Left forelimb (tissue), 1 donor: ENCODE measurements at places on chromosomes 7 and 10.

- DNase-seq: no peak
These were observed 738.1 kb downstream of the KCNMA1 start for GRCh38 chr10:76899490-76899889.

DNA sequence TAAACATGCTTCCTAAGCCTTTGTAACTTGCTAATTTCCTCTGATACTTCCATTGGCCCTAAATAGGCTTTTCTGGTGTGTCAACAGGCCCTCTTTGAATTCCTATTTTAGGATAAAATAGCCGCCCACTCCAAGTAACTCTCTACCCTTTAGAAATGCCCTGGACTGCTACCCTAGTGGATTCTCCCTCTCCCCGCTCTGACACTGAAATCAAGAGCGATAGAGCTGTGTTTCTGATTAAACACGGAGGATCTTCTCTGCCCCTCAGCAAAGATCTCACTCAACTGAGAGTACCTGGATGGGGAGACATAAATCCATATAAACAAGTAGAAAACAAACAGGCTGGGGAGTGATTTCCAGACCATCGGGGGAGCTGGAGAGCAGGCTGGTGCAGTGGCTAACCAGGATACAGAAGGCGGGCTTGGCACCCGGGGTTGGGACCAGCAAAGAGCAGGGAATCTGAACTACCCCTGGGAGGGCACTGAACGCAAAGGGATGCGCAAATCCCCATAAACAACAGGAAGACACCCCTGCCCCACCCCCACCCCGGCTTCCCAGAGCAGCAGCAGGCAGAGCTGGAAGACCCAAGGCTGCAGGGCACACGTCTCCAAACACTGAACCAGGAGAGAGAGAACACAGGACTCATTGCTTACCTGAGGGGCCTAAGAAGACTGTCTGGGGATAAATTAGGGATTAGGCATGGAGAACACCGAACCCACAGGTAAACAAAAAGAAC is 2.5 kb downstream of the ASB13 start:
- no peak for DNase-seq

DNA sequence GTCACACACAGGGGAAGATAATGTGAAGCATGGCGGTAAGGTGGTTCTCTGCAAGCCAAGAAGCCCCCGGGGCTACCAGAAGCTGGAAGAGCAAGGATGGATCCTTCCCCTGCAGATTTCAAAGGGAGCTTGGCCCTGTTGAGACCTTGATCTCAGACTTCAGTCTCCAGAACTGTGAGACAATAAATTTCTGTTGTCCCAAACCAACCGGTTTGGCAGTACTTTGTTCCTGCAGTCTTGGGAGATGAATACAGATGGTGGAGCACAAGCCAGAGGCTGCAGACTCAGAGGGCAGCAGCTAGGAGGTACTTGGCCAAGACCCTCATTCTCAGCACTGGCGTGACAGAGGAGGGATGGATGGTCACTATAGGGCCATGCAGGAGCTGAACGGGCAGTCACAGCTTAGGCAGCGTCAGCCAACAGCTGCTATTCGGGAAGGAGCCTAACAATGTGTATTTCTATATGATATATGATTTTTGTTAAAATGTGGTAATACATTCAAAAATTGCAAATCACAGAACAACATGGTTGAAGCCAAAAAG is 387.3 kb downstream of the TNS3 start:
- no peak for DNase-seq

GRCh38 chr10:57785546-57785945 is 482.1 kb downstream of the IPMK start:
- DNase-seq: no peak

- DNase-seq: no peak
These were observed 55.4 kb upstream of the RNF32 start for GRCh38 chr7:156585025-156585648.

GRCh38 chr7:158958618-158959017 is 102.3 kb downstream of the DYNC2I1 start:
- peak; percentile 38 for DNase-seq

DNA sequence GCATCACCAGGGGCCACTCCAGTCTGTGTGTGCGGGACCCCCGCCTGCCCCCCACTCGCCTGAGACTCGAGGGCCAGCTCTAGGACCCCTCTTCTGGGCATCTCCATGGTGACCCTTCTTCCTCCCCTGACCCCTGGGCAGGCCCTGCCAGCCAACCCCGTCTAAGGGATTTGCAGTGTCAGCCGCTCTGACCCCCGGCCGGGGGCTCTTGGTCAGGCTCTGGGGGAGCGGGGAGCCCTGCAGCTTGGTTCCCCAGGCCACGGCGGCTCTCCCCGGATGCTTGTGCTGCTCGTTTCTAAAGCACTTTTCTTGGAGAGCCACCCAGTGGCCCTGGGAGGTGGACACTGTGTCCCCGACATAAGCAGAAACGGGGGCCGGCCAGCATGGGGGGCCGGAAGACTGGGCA is 5.3 kb downstream of the TTYH3 start:
- DNase-seq: no peak

GRCh38 chr10:101941871-101942270 is 98.3 kb upstream of the KCNIP2 start:
- no peak for DNase-seq

- no peak for DNase-seq
These were observed 75.3 kb upstream of the CC2D2B start for GRCh38 chr10:95832216-95833041.

- no peak for DNase-seq
These were observed 9.3 kb upstream of the MYL7 start for GRCh38 chr7:44150466-44150832.

DNA sequence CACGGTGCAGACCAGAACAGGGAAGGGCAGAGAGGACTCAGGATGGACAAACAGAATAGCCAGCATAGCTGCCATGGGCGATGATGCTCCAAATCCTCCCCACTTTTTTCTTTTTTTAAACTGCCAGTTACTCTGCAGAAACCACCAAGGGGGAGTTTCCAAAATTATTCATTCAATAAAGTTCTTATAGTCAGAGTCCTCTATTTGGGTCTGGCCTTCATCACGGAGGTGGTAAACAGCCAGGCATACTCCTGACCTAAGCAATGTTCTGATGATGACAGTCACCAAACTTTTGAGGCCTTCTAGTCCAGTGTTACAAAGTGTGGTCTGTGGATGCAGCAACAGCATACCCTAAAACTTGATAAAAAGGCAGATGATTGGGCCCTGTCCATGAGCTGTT is 12.3 kb downstream of the RAPGEF5 start:
- no peak for DNase-seq

GRCh38 chr7:30800785-30801252 is 29.6 kb downstream of the MINDY4 start:
- peak; percentile 76 for DNase-seq

DNA sequence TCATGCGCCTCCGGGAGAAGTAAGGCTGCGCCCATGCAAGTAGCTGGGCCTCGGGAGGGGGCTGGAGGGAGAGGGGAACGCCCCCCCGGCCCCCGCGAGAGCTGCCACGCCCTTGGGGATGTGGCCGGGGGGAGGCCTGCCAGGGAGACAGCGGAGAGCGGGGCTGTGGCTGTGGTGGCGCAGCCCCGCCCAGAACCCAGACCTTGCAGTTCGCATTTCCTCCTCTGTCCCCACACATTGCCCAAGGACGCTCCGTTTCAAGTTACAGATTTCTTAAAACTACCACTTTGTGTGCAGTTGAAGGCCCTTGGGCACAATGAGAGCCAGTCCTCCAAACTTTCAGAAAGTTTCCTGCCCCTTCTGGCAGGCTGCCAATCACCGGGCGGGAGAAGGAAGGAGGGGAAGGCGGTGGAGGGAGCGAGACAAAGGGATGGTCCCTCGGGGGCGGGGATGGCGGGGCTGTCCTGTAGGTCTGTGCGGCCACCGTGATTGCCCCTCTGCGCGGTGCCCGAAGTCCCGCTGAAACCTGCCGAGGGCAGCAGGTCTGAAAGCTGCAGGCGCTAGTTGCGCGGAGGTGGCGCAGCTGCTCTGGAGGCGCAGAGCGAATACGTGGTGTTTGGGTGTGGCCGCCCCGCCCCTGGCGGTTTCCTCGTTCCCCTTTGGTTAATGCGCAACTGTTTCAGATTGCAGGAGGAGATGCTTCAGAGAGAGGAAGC is 2.1 kb downstream of the VIM start:
- DNase-seq: peak; percentile 90

- DNase-seq: no peak
These were observed 15.4 kb downstream of the TAS2R60 start for GRCh38 chr7:143458681-143459080.

DNA sequence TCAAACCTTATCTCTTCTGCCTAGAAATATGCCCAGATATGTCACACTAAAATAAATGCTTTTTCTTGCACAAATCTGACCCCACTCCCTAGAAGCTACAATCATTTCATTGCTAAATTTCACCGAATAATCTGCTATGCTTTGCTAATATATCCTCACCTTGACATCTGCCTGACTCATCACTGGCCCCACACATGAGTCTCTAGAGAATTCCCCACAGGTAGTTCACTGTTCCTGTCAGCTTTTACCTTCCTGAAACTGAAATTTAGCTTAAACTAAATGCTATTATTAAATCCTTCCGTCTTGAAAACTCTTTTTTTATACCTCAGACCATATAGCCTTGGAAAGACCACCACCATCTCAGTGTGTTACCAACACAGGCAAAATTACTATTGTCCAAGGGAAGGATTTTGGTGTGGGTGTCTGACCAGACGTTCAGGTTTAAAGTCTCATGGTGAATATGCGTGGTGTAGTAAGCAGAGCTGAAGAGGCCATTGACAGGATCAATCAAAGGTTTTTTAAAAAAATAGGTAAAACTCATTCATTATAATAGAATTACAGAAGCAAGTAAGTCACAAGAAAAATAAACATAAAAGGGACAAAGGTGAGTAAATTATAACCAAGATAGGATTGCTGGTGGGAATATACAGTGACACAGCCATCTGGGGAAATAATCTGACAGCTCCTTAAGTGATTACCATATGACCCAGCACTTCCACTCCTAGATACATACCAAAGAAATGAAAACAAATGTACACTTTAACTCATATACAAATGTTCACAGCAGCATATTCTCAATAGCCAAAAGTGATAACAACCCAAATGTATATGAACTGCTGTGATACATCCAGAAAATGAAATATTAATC is 173.5 kb downstream of the KMT2E start:
- no peak for DNase-seq

DNA sequence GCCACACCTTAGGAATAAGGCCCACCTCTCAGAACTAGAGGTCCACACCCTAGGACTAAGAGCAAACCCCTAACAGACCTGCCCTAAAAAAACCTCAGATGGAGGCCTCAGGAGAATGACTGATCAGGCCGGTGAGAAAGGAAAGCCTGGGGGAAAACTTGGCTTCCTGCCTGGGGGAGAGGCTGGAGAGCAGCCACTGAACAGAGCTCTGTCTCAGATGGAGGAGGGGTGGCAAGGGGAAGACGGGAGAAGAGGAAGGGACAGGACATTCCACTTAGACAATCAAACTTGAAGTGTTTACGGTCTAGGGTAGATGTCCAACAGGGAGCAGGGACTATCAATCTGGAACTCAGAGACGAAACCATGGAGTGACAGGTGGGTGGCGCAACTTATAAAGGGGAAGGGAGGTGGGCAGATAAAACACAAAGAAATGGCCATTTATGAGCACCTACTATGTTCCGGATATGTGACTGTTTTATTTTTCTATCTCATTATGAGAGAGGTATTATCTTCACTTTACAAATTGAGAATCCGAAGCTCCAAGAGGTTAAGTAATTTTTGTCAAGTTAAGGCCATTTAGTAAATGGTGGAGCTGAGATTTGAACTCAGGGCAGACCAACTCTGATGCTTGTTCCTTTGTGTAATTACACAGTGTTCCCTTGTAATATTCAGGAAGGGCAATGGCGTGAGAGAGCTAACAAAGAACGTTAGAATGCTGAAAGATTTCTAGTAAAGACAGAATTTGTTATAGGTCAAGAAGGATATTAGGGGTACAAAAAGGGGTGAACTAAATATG is 82.6 kb downstream of the DNMBP start:
- DNase-seq: no peak

DNA sequence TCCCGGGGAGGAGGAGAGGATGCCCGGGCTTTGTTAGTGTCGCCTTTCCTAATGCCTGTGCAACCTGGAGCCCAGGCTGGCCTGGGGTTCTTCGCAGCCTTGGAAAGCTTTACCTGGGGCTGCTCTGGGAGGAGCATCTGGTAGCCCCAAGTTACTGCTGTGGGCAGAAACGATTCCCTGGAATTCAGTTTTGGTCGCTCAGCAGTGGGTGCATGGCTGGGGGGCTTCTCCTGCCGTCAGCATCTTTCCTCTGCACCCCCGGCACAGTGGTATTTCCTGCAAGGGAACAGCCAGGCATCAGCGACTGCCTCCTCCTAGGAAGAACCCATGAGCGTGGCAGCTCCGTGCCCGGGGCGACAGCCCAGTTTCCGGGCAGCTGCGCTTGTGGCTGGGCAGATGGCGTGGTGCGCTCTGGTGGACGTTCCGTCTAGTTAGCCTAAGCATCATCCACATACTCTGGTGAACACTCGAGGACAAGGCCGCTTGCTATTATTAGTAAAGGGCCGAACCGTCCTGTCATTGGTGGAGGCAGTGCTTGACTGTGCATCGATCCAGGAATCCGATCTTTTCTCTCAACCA is 107.0 kb upstream of the BTBD16 start:
- DNase-seq: no peak

DNA sequence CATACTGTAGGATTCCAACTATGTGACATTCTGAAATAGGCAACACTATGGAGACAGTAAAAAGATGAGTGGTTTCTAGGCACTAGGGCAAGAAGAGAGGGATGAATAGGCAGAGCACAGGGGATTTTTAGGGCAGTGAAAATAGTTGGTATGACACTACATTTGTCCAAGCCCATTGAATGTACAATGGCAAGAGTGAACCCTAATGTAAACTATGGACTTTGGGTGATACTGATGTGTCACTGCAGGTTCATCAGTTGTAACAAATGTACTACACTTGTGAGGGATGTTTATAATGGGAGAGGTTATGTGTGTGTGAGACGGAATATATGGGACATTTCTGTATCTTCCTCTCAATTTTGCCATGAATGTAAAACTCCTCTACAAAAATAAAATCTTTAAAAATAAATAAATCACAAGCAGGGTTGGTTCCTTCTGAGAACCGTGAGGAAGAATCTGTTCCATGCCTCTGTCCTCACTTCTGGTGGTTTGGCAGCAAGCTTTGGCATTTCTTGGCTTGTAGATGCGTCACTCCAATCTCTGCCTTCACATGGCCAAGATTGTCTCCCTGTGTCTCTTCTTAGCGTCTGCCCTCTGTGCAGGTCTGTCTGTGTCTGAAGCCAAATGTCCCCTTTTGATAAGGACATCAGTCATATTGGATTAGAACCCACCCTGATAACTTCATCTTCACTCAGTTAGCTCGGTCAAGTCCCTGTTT is 83.1 kb upstream of the AGBL3 start:
- no peak for DNase-seq
